ENCODE measurements at places on chromosomes 4 and X. TPM values are rescaled to one million over a fixed set of nuclear protein-coding genes. Genes with fewer than 3 reads are reported as not detected.

The TMEM35A gene
- not detected for total RNA-seq

- DNase-seq, result no peak
These were observed 100.3 kb upstream of the FGF16 start for GRCh38 chrX:77346859-77347258.

DNA sequence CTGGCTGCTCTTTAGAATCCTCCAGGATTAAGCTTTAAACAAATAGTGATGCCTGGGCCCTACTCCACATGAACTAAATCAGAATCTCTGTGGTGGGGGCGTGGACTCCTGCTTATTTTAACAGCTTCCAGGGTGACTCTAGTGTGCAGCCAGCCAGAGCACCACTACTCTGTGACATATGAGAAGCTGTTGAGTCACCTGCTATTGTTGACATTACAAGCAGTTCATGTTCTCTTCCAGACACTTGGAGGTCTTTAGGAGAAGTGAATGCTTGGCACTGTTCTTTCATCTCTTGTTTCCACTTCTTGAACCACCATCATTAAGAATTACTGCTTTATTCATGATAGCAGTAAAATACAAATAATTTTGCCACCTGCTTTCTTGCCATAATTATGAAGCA, 426 bp upstream of the C4orf51 start:
- no peak for DNase-seq

The MAGIX gene
- 0.49 TPM for total RNA-seq

The MAGED4 gene
- 0.95 TPM for total RNA-seq

DNA sequence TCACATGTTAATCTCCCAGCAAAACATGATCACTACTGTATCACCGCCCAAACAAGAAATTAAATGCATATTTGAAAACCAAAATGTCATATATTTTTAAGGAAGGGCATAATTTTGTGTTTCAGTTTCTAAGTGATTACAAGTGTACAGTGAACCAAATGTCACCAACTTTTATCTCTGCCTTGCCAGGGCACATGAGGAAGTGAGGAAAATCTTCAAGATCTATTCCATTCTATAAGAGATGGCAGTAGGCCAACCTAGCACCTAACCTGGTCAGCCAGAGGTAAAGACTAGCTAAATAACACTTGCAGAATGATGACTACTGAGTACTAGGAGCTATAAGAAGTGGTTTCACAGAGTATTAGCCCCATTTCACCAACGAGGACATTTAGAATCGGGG, 107.2 kb downstream of the ATP11C start:
- DNase-seq, result no peak

The KIAA1210 gene
- total RNA-seq, result not detected

DNA sequence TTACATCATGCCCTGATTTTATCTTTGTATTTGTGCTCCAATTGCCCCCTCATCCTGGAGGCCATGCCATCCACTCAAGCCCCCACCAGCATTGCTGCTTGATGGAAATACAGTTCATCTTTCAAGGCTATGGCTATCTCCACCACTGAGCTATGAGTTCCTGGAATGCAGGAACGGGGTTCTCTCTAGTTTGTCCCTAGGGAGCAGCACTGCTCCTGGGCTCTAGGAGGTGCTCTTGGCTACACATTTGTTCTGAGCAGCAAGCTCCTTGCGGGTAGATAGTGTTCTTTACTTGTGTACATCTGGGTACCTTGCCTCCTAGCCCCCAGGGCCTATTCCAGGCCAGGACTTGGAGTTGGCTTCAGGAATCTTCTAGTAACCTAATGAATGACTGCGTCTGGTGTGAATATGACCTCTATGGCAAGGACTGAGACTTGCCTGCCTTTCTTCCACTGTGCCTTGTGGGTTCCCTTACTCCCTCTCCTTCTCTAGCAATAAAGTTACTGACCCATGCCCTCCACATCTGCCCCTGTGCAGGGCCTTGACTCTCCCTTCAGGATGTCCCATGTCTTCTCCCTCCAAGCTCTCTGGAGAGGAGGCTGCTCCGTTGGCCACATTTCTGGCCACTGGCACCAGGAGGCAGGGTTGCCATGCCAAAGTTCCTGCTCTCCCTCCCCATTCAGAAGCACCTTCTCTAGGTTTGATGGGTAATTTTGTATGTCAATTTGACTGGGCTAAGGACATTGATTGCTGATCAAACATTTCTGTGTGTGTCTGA, 7.6 kb downstream of the CITED1 start:
- DNase-seq, result peak; percentile 40

DNA sequence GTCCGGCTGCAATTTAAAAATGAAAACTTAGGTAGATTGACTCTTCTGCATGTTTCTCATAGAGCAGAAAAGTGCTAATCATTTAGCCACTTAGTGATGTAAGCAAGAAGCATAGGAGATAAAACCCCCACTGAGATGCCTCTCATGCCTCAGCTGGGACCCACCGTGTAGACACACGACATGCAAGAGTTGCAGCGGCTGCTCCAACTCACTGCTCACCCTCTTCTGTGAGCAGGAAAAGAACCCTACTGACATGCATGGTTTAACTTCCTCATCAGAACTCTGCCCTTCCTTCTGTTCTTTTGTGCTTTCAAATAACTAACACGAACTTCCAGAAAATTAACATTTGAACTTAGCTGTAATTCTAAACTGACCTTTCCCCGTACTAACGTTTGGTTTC, 41.0 kb downstream of the MAP7D3 start:
- DNase-seq, result no peak

The DNAAF6 gene
- total RNA-seq, result not detected

DNA sequence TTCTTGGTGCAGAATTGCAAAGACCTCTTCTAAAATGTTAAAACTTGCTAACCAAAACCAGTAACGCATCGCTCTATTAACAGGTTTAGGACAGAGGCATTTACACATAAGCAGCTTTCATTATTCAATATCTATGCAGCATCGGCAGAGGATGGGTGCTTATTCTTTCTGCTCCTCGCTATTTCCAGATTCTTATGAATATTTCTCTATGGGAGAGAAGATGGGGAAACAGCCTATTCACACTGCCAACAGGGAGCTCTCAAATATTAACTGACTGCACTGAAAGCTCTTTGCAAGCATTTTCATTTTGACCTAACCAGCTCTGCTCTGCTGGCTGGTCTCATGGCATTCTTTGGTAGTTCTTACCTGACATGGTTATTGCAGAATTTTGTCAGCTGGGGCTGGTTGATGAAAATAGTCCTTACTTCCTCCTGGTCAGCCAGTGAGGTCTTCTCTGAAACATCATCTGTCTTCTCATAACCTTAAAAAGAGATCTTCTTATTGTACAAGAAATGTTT, 30.2 kb downstream of the ATP8A1 start:
- no peak for DNase-seq

DNA sequence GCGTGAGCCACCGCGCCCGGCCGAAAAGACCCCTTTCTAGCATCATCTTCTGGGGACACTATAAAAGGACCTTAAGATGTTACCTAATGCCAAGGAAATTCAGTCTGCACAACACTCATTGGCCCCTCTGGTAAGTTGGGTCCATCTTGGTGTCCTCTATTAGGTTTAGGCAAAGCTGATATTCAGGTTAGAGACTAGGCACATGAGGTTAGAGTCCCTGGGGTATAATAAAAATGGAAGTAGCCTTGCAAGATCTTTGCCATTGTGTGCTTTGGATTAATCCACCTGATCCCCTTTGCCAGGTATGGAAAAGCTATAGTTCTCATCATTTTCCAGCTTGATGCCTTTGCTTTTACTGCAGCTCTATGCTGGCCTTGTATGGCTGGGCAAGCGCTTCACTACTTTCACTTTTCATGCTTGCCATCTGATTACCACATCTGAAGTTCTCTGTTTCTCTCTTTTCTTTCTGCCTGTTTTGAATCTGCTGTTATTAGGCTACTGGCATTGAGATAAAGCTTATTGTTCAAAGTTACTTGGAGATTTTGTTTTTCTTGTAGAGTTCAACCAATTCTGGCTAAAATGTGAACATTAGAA, 5.4 kb upstream of the ADH4 start:
- DNase-seq, result no peak

The SCD5 gene
- total RNA-seq, result 1.7 TPM

DNA sequence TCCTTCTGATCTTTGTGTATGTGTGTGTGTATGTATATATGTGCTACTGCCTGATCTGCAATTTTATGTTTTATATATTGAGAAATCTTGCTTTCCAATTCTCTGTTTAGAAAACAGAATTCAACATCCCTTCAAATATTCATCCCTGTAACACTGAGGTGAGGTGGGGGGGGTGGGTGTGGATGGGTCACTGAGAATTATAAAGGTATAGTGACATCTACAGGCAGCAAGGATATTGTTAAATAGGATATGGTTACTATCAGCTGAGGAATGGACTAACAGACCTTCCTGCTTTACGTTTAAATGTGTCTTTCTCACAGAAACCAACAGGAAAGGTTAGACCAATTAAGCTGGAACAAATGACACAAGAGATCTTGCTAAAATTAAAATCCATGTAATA, 19.0 kb upstream of the MAGEB2 start:
- no peak for DNase-seq

- DNase-seq, result no peak
These were observed 733.9 kb upstream of the INTU start for GRCh38 chr4:126898815-126899214.
